ENCODE measurements at places on chromosomes 5 and 9.

DNA sequence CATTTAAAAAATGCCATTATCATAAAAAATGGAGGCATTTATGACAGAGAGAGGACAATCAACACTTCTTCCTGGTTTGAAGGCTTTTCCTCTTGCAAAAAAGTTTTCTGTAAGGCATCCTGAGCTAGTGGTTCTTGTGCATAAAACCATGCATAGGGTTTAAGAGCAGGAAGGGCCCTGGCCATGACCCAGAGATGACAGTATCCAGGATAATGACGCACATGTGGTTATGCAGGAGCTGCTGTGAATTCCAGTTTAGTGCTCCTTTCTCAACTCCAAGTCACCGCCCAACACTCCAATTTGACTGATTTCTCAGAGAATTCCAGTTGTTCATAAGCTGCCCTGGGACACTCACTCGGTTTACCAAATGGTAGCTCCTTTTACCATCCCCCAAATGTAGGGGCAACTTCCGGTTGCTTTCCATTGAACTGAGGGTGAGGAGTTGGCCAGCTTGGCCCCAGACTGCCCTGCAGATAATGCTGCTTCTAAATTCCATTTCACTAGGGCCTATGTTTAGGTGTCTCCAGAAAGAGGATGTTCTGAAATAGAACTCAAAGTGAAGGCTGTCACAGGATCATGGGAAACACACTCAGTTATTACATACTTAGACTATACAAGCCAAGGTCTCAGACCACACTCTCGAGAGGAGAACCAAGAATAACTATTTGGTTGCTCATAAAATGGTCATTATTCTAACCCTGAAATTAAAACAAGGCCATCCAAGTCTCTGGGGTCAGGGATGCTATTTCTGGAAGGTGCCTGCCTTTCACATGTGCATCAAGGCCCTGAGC is 179.1 kb downstream of the SLIT3 start:
- no peak for DNase-seq

DNA sequence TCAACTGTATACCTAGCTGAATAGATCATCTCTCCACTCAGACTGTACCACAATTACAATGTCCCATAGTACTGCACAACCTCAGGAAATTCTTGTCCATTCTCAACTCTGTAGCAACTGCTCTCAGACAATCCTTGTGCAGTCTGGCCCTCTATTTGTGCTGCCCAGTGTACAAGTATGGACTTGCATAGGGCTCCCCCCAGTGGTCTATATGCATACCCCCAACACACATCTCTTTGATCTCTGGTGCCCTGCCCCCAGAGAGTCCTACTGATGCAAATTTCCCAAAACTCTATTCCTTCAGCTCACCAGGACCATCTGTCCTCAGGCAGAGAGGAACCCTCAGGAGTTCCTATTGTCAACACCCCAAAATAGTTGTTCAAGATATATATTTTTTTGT is 205.3 kb downstream of the SLCO4C1 start:
- no peak for DNase-seq

GRCh38 chr9:133359399-133360175 is 3.2 kb downstream of the SURF2 start:
- DNase-seq = no peak

- DNase-seq = no peak
Measured at GRCh38 chr9:99582814-99583213, 238.9 kb upstream of the NR4A3 start.

DNA sequence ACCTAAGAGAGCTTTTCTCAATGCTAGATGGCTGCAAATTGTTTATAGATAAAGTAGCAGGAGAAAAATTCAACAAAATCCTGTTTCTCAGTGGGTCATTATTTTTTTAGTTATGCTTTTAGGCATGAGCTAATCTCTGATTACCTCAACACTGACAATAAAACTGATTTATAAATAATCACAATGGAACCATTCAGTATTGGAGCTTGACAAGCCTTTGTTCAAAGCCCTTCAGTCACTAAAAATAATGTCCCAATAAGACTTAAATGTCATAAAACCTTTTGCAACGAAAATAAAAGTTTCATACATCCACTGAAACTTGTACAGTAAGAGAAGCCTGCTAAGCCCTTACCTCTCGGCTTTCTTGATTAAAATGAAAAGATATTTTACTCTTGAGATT is 27.2 kb downstream of the PTPDC1 start:
- no peak for DNase-seq

- DNase-seq = no peak
Measured at GRCh38 chr5:85590764-85591163, 1027.0 kb upstream of the COX7C start.

GRCh38 chr9:69324549-69325401 is at the start of gene ENTREP1:
ENTREP1 (plus strand) TSS chr9:69325215; CDS start chr9:69325310, 95 bp downstream.
- DNase-seq = no peak

DNA sequence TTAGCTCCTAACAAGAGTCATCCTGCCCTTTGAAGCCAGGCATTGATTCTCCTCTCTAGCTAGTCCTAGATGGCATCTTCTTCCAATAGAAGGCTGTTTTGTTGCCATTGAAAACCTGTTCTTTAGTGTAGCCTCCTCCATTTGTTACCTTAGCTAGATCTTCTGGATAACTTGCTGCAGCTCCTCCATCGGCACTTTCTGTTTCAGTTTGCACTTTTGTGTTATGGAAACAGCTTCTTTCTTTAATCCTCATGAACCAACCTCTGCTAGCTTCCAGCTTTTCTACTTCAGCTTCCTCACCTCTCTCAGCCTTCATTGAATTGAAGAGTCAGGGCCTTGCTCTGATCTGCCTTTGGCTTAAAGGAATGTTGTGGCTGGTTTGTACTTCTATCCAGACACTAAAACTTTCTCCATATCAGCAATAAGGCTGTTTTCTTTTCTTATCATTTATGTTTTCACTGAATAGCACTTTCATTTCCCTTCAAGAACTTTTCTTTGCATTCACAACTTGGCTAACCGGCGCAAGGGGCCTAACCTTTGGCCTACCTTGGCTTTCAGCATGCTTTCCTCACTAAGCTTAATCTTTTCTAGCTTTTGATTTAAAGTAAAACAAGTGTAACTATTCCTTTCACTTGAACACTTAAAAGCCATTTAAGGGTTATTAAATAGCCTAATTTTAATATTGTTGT is 166.5 kb upstream of the SLC12A2 start:
- DNase-seq = peak; percentile 2

DNA sequence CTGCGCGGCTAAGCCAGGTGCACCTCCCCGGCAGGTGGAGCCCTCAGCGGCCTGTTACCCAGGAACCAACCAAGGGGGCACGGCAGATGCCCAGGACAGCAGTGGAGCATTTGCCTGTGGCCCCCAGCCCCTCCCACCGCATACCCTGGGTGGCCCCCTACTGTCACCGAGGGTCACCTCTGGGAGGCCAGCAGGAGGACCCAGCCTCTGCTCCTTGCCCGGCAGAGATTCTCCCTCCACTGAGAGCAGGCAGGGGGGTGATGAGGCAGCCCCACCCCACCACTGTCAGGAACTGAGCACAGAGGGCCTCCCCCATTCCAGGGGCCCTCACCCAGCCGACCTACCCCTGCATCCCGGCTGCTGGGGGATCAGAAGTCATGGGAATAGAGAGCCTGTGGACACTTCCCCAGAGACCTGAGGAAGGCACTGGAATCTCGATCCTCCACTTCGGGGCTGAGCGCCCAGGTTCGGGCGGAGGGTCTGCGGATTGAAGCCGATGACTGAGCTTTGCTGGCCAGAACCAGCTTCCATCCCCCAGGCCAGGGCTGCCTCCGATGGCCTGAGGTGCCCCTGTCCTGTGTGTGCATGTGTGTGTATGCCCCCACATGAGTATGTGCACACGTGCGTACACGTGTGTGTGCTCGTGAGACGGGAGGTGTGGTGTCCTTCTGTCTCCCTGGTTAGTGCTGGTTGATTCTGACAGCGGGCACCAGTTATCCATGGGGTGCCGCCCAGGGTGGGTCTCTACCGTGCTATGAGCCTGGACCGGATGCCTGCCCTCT is at the start of gene QRFP:
Gene QRFP (minus strand): TSS at position 580 of the 782 bp plus-strand sequence. CDS start 2,974 bp downstream, outside the sequence.
- DNase-seq = no peak

DNA sequence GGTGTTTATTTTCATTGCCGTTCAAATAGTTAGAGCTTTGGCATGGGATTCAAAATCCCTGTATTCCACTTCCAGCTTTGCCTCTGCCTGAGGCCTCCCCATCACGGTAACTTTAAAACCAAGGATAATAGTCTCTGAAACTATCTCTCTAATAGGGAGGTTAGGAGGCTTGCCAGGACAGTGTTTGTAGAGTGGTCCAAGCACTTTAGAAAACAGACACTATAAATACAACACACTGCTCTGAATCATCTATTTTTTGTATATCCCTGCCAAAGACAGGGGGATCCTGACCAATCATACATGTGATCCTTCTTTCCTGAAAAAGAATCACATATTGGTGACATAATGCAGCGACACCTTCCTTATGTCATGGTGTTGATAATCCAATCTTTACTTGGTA is 326.8 kb downstream of the BNC2 start:
- no peak for DNase-seq

- no peak for DNase-seq
Measured at GRCh38 chr9:135154050-135154615, 66.7 kb downstream of the OLFM1 start.

DNA sequence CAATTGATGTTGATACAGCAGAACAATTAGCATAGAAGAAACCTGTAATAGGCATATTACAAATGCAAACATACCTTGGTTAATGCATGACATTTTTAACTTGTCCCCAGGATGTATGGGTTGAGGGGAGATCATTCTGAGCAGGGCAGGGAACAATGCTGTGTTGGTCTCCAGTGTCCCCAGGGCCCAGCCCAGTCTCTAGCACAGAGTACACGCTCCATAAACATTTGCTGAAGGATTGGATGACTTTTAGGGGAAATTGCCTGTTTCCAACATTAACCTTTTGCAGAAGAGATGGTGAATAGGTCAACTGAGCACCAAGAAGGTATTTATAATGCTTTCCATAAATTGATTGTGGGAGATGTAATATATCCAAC is 20.0 kb downstream of the ANKRA2 start:
- DNase-seq = no peak

- DNase-seq = peak; percentile 41
Measured at GRCh38 chr5:154858972-154859871, 795 bp downstream of the CNOT8 start.

GRCh38 chr9:69532396-69532795 is 139.8 kb downstream of the APBA1 start:
- DNase-seq = no peak

DNA sequence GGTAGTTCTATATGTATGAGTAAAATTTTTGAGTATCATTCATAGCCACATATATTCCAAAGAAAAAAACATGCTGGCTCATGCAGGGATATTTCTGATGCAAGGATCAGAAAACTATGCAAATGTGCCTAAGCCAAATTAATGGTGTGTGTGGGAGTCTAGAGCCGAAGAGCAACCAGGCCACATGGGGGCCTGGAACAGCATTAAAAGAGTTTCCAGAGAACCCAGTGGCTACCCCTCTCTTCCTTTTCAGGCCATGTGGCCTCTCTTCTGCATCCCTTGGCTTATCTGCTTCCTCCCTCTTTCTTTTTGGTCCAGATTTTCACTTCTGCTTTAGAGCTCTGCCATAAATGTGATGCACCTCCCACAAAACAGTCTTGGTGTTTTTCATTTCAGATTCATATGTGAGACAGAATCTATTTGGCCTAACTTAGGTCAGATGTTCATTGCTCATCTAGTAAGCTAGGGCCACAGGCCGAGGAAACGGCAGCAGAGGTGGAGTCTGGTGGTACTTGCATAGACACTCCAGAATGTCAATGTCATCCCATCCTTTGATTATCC is 300.0 kb downstream of the SH3GL2 start:
- DNase-seq = no peak

- no peak for DNase-seq
Measured at GRCh38 chr9:115121181-115121580, 3.2 kb upstream of the TNC start.

GRCh38 chr5:129243039-129243438 is 148.5 kb downstream of the ISOC1 start:
- no peak for DNase-seq

GRCh38 chr5:145946112-145946861 is 9.9 kb downstream of the SH3RF2 start:
- DNase-seq = peak; percentile 37

GRCh38 chr5:118611332-118611945 is 376.9 kb downstream of the DTWD2 start:
- DNase-seq = no peak

DNA sequence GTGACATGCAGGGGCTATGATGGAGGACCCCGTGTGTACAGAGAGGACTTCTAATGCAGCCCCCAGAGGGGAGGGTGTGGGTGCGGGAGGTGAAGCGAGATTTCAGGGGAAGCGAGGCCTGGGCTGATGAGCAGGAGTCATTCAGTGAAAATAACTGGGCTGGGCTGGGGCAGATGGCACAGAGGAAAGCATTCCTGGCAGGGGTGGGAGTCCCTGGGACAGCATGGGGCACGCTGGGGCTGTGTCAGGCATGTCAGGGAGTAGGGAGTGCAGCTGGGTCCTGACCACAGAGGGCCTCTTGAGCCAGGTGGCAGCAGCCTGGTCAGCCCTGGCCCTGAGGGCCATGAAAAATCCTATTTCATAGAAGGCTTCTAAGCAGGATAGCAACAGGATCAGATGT is 36.6 kb downstream of the COL15A1 start:
- no peak for DNase-seq

- DNase-seq = no peak
Measured at GRCh38 chr5:77936365-77936693, 160.2 kb upstream of the TBCA start.

DNA sequence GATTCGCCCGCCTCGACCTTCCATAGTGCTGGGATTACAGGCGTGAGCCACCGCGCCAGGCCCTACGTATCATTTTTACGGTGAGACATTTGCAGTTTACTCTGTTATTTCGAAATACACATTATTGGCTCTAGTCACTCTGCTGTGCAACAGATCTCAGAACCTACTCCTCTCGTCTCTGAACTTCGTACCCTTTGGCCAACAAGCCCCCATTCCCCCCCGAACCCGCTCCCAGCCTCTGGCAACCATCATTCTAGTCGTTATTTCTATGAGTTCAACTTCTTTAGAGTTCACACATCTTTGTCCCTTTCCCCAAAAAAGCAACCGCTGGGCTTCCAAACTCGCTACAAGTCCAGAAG is 735 bp downstream of the PTGR1 start:
- no peak for DNase-seq

DNA sequence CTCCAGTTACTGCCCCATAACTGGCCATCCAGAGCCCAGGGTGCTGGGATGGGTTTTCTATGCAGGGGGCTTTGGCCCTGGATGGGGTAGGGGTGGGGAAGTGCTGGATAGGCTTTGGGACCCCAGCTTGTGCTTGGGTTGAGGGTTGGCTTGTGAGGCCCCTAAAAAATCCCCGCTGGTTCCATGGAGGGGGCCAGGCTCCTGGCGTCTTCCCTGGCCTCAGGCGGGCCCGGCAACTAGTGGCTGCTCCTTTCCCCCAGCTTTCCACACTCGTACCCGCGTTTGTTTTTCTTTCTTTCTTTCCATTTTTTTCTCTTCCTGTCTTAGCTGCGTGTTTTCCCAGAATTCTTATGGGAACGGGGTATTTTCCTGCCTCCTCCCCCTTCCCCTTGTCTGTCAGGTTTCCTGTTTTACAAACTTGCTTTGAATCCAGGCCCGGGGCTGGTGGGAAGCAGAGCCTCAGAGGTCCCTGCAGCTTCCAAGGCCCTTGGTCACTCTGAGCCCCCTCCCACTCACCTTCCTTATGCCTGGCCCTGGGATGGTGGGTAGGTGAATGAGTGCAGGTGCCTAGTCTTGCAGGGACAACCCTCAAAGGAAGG is 40.2 kb downstream of the RGS3 start:
- no peak for DNase-seq
